ENCODE measurements at places on chromosomes 12 and 14. TPM values are rescaled to one million over a fixed set of nuclear protein-coding genes. Genes with fewer than 3 reads are reported as not detected.

GRCh38 chr12:123134826-123135225 lies 16.1 kb downstream of the PITPNM2 start:
- DNase-seq: no peak

DNA sequence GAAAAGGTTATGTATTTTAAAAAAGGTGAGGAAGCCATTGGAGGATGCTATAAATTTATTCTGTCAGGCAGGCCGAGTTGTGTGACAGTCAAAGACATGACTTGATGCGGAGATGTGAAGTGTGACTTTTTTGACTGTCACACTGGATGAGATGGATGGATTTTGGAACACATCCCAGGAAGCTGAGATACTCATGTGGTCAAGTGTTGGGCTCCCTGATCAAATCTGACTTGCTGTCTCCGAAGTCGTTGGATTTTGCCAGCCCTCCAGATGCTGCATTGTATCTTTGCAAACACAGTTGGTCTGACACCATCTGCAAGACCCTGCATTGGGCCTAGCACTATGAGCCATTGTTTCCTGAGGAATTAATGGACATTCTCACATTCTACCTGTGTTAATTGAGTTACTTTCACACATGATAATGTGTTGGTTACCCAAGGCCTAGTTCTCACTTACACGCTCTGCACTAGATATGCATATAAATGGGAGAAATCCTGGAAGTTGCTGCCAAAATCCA lies 204.0 kb upstream of the PRKD1 start:
- no peak for DNase-seq

DNA sequence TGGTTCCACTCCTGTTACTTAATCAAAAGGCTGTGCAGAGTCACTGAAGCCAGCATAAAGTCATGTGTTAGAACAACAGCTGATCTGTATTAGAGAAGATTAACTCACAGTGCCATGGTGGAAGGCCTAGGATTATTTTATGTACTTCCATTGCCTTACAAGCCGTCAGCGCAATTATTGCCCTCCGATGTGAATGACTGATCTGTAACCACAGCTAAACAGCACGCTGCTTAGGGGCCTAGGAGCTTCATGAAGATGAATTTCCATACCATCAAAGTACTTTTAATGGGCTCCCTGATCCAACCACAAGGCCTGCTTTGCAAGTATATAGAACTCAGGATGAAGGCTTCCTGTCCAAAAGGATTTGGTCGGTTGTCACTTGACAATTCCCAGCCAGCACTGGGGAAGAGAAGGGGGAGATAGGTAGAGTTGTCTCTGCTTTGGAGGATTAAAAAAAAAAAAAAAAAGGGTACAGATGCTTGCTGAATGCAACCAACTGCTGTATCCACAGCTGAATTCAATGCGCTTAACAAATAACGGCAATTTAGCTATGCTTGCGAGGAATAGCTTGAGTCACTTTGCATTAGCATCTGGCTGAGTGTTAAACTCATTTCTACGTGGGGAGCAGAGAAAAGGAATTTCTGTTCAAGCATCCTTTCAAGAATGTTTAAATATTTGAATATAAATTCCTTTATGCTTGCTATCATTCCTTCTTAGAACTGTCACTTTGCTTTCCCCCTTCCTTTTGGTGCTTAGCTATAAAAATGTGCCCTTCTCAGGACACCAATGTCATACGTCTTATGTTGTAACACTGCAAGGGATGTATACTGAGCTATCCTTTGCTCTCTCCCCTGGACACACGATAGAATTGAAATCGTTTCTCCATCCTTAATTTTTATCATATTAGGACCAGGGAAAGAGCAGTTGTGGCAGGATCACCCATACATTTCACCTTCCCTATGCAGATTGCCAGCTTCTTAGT lies 387.8 kb downstream of the SOX5 start:
- DNase-seq: no peak

LBHD2 gene
- not detected for total RNA-seq

PLBD2 gene
- total RNA-seq: 44.2 TPM

PRIMA1 gene
- 73.3 TPM for total RNA-seq

- no peak for DNase-seq
Measured at GRCh38 chr12:132610051-132610759, at the start of gene LRCOL1. Gene LRCOL1 (minus strand): TSS chr12:132610582. CDS start chr12:132606251, 4,331 bp downstream.

DNA sequence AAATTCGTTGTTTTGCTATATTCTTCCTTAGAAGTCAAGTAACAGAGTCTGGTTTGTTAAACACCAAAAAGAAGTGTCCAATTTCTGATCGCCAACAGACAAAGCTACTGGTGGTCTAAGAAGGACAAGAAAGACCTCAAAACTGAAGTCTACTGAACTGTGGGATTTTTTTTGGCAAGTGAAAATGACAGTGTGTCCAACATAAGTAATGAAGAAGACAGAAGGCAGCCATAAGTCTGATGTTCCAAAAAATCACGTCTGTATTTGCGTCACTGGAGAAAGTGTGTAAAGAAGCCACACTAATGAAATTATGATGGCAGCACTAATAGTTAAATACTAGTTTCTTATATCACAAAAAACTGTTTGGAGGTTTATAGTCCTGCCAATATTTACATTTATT lies 32.6 kb downstream of the WASHC3 start:
- no peak for DNase-seq

GRCh38 chr12:68037616-68038255 lies 48.5 kb downstream of the IFNG-AS1 start:
- DNase-seq: no peak

DNA sequence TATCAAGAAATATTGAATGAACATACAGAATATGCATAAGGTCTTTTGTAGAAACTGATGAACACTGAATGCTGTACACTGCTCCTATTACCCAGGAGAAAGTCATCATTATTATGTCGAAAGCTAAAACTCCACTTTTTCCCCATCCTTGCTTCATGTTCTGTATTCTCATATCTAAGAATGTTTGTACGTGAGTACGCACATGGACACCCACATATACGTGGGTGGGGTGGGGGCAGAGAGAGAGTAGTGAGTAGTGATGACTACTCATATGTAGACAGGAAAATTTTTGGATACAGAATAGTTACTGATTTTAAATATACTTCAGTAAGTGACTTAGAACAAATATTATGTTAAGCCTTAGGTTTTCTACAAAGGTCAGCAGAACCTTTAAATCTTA lies 75.1 kb downstream of the FERMT2 start:
- DNase-seq: no peak

- no peak for DNase-seq
Measured at GRCh38 chr12:10194160-10194670, 15.4 kb downstream of the TMEM52B start.

- DNase-seq: no peak
Measured at GRCh38 chr12:131607658-131608447, 103.0 kb upstream of the SFSWAP start.

SMCO2 gene
- 0.40 TPM for total RNA-seq

- DNase-seq: peak; percentile 69
Measured at GRCh38 chr12:95838125-95838524, 20.6 kb upstream of the SNRPF start.

TMEM52B gene
- 0.45 TPM for total RNA-seq

CLEC4A gene
- total RNA-seq: 4.6 TPM

CIT gene
- 42.7 TPM for total RNA-seq

DNA sequence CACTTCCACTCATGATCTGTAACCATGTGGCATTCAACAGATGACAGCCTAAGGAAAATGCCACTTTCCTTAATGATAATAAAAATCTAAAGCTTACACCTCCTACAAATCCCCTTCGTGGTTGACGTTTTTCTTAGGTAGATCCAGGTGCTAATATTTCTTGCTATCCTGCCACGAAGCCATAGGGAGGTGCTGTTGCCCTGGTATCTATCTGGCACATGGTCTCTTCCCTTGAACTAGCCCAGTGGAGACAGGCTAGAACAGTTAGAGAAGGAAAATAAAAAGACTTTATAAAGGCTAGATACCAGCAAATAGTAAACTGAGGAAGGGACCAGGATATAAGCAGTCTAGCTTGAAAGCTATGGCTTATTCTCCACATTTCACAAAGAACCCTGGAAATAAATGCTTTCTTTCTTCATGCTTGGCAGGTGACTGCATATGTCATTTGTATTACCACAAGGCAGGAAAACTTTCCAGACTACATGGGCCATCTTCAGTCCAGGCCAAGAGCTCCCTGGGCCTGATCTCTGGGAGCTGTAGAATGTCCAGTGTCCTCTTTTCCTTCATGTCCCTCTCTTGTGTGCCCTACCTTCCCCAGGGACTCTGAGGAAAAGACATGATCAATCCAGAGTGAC lies 15.3 kb downstream of the SPIC start:
- DNase-seq: no peak

- DNase-seq: peak; percentile 77
Measured at GRCh38 chr14:104865631-104866441, 768 bp downstream of the CEP170B start.

KLRD1 gene
- total RNA-seq: 4.8 TPM

PPTC7 gene
- 23.8 TPM for total RNA-seq

TPPP2 gene
- 0.49 TPM for total RNA-seq

GLI1 gene
- total RNA-seq: 47.7 TPM

ASB2 gene
- total RNA-seq: 1.4 TPM

DNA sequence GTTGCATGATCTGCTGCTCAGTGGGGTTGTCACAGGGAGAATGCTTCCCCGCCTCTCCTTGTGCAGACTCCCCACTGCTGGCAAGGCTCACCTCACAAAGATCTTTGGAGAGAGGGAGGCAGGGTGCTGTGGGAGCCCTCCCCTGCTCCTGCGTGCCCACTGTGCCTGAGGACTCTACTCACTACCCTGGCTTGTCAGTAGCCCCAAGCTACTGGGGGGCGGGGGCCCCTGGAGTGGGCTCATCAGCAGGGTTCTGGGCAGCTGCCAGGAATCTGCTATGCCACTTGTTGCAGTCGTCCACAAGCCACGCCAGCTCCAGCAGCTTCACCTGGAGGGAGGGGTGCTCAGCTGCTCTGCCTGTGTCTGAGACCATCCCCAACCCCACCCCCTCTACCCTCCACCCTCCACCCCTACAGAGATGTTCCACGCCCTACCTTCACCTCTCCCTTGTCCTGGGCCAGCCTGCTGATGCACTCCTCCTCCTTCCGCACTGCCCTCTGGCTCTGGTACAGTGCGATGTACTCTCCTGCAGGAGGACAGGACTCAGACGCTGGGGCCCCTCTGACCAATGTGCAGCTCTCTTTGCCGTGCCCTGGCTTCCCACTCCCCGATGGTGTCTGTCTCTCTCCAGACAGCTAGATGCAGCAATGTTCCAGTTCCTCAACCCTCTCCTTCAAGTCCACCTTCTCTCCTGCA lies 14.2 kb upstream of the BLTP3B start:
- DNase-seq: no peak

OR10G2 gene
- total RNA-seq: not detected

PRORP gene
- total RNA-seq: 16.5 TPM

DNA sequence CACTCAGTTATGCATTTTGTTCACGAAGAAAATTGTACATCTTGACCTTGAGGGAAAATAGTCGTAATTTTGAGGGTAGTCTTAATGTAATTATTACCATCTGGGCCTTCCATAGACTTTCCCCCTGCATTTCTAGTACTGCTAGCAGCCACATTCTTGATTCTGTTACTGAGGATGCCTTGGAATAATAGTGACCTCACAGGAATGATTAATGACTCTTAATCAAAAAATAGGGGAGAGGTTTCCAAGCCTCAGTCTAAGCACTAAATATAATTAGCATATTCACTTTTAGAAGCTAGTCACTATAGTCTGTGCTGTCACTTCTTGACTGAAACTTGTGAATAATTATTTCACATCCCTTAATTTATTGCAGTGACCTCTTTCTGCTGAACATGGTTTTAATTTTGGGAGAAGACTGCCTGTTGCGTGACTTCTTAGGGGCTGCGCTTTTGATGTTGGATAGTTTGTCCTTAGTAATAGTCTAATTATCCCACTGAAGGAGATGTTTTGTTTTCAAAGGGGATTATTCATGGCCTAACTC lies 400.5 kb downstream of the ADAMTS20 start:
- no peak for DNase-seq

BICDL1 gene
- total RNA-seq: 1.5 TPM

DNA sequence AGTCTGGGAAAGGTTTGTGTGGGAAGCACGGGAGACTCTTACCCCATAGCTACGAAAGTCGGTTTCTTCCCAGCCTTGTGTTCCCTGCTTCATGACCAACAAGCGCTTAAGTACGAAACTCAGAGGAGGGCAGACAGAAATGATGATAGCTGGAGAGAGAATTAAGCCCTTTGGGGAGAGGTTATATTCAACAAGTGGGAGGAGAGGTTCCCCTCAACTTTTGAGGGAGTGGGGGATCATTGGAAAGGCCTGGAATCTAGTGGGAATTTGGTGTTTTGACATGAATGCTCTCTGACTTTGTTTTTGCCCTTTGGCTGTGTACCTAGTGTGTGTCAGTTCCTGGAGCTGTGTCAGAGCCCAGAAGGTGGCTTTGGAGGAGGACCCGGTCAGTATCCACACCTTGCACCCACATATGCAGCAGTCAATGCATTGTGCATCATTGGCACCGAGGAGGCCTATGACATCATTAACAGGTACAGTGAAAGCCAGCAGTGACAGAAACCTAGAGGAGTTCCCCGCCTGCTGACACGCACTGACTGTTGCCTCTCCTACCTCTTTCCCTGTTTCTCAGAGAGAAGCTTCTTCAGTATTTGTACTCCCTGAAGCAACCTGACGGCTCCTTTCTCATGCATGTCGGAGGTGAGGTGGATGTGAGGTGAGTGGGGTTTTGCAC lies 40.6 kb downstream of the FNTB start:
- no peak for DNase-seq

DNA sequence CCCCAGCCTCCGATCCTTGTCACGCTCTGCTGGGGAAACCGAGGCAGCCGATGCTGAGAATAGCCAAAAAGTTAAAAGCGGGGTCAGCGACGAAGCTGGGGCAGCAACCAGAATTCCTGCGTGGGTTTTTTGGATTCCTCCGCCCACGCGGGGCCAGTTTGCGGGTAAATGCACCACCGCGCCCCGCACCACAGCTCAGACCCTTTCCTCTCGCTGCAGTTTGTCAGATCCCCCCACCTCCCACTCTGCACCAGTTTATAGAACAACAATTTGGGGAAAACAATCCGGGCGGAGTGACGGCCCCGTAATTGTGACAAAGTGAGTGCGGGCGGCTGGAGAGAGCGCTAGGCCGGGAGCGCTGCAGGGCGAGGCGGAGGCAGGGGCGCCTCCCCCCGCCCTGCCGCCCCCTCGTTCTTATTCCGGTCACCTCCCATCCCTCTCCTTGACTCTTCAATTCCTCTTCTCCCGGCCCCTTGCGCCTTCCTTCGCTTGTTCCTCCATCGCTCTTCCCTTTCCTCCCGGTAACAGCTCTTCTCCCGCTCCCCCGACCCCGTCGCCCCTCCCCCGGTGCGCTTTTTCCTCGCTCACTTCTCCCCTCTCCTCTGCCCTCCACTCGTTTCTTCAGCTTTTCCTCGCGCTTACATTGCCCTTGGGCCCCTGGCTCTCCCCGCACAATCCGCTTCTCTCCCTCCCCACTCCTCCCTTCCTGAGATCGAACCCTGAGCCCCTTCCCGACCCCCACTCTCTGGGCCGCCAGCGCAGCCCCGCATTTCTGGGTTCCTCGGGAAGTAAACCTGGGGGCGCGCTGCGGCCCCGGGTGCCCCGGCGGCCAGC lies 646 bp upstream of the DNAJC22 start:
- DNase-seq: no peak

- DNase-seq: peak; percentile 31
Measured at GRCh38 chr14:68711561-68712309, 81.1 kb downstream of the ZFP36L1 start.

Data from sciatic nerve (tissue), 2 donors.